ENCODE measurements at places on chromosomes 16 and 17.

- peak; percentile 40 for DNase-seq
These were observed 668 bp downstream of the MMP15 start for GRCh38 chr16:58026139-58026704.

DNA sequence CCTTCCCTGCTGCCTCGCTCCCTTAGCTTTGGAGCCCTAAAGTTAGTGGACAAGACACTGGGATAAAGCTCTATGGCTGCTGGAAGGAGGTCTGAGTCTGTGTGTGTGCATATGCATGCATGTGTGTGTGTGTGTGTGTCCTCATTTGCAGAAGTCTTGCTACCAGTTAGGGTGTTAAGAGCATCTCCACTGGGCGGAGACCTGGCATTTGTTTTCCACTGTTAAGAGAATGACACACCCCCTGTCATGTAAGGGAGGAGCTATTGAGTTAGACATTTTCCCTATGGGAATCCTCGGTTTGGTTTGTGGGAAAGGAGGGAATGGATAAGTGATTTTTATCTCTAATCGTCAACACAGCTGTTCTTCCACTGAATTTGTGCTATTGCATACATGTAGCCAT, 24.8 kb upstream of the ARHGAP23 start:
- DNase-seq: peak; percentile 43

DNA sequence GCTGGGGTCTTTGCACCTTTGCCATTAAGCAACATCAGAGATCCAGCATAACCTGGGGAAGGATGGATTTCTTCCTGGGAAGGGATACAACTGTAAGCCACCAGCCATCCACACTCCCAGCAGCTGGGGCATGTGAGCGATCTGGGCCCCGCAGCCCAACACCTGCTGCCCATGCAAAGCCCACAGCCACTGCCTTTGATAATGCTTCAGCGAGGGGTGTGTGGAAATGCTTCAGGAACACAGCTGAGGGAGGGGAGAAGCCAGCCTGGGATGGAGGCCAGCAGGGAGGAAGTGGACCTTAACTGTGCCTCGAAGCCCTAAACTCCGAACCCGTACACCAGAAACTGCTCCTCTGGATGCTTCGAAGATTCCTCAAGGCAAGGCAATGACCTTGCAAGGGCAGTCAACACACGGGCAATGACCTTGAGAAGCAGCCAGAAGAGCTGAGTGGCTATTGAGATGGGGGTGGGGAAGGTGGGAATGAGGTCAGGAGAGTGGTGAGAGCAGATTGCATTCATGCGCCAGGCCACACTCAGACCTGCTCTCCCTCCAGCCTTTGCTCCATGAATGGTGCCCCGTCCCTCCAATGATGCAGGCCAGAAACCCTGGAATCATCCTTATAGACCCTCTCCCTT, 49.1 kb downstream of the KATNIP start:
- DNase-seq: no peak

DNA sequence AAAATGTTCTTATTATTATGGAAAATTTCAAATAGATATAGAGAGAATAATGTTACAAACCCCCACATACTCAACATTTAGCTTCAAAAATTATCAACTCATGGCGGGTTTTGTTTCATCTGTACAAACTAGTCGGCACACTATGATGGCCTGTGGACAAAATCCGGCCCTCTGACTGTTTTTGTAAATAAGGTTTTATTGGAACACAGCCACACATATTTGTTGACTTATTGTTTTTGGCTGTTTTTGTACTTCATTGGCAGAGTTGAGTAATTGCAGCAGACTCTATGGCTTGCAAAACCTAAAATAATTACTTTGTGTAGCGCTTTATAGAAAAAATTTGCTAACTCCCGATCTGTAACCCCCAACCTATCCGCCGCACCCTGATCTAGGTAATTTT, 41.4 kb upstream of the CLEC18A start:
- no peak for DNase-seq

DNA sequence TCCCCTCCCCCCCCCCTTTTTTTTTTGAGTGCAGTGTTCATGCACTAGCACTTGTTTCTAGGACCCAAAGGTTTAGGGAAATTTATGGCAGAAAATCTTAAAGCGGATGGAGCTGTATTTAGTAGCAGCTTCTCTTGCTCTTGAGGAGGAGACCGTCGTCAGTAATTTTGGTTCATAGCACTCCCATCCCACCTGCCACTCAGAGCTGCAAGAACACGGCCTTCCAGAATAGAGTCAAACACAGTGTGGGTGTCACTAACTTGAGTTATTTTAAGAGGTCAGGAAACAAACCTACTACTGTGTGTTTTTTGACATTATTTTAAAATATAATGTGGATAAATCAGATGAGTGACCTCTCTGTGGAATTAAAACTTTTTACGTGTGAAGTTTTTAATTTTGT, 37.3 kb downstream of the SEC14L1 start:
- no peak for DNase-seq

- no peak for DNase-seq
These were observed 212.0 kb downstream of the GRIN2A start for GRCh38 chr16:9970244-9970643.

- no peak for DNase-seq
These were observed 57.7 kb downstream of the GTF3C1 start for GRCh38 chr16:27491894-27492587.

DNA sequence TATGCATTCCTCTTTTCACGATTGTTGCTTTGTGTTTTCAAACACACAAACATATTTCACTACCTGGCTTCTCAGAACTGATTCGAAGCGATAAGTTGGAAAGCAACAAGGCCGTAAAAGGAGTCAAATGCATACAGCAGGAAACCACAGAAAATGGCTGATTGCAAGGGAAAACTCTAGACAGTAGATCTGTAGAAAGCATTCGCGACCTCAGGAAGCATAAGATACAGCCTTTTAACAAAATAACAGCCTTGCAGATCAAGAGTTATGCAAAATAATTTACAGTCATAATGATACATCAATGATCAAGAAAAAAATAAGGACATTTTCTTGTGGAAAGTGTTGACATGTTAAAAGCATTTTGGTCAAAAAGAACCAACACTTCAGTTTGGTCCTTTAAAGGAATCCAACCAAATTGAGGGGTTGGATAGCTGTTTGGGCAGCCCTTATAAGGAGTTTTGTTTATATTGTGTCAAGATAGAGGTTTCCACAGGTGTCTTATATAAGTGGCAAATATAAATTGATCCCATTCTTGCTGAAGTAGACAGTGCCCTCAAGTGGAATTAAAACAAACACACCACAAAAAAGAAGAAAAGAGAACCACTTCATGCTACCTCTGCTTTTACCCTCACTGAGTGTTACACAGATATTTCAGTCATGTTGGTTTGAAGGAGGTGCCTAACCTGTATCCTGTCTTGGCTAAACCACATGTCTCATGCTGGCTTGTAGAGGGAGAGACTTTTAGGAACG, 5.5 kb downstream of the CYLD start:
- peak; percentile 55 for DNase-seq

DNA sequence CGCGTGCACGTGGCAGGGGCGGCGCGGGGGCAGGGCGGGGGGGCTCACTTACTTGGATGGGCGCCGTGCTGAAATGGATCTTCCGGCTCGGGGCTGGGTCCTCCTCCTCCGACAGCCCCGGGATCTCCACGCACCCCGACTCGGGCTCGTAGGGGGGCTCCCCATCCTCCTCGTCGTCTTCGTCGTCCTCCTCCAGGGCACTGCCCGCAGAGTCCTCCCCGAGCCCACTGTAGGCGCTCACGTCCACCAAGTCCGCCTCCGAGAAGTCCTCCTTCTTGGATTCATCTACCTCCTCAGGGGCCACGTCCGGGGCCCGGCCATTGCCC, 1.4 kb downstream of the PPP1R9B start:
- DNase-seq: no peak

DNA sequence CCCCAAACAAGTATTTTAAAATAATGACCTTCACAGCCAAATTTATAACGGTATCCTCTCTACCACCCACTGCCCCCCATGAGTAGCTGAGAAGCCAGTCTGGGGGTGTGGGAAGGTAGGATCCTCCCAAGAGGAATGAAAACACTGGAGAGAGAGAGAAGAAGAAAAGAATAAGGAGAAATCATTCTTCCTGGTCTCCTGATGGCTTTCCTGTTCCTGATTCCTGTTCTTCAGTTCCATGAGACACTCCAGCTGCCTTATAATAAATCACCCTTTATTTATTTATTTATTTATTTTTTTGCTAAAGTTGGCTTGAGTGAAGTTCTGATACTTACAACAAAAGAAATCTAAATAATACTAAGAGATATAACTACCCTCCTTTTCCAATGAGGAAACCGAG, 56.4 kb upstream of the FAM20A start:
- DNase-seq: no peak

GRCh38 chr16:57948027-57948426, 22.9 kb downstream of the CNGB1 start:
- DNase-seq: no peak

- DNase-seq: no peak
These were observed 39.9 kb downstream of the MSI2 start for GRCh38 chr17:57296231-57296630.

DNA sequence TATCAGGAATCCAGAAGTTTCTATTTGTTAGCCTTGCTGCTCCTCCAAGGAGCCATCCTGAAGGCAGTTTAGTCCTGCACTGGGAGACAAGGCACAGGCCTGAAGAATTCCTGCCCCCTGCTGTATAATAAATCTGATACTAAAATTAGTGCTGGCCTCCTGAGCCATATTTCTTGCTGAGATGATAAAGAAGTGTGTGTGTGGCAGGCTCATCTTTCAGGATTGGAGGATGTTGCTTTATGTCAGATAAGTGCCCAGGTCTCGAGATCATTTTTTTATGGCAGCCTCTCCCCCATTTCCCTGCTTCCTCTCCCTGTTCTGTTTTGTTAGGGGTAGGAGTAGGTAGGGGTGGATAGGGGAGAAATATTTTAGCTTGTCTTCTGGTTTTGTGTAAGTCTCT, 26.0 kb downstream of the MSI2 start:
- DNase-seq: peak; percentile 36

DNA sequence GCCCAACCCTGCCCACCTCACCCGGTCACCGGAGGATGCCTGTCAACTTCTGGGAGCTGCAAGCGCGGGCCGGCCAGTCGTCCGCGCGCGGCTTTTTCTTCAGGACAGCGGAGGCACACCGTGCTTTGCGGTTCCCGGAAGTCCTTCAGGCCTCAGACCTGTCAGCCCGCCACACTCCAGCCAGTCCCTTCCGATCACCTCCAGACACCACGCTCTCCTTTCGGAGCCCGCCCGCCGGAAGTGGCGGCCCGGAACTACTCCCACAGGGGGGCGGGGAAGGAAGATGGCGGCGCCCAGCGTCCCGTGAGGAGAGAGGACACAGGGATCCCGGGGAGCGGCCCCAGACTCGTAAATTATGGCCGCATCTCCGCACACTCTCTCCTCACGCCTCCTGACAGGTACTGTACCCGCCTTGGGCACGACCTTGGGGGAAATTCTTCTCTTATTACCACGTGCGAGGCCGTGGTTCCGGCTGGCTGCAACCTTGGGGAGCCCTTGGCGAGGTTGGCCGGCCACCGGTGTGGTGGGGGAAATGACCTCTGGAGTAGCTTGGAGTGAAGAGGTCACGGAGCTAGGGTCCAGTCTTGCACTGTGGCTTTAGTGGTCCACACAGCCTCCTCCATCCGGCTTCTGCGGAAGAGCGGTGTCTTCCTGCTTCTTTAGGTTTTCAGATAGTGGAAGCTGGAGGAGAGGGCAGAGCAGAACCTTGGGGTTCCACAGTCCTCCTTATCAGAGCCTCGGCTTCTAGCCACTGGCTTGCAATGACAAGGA, at the start of gene COX10:
Gene COX10 (plus strand): TSS at position 254 of the 771 bp plus-strand sequence. CDS start 102 bp downstream, at position 356.
- peak; percentile 76 for DNase-seq

- no peak for DNase-seq
These were observed 60.2 kb upstream of the ZKSCAN2 start for GRCh38 chr16:25317732-25318316.

DNA sequence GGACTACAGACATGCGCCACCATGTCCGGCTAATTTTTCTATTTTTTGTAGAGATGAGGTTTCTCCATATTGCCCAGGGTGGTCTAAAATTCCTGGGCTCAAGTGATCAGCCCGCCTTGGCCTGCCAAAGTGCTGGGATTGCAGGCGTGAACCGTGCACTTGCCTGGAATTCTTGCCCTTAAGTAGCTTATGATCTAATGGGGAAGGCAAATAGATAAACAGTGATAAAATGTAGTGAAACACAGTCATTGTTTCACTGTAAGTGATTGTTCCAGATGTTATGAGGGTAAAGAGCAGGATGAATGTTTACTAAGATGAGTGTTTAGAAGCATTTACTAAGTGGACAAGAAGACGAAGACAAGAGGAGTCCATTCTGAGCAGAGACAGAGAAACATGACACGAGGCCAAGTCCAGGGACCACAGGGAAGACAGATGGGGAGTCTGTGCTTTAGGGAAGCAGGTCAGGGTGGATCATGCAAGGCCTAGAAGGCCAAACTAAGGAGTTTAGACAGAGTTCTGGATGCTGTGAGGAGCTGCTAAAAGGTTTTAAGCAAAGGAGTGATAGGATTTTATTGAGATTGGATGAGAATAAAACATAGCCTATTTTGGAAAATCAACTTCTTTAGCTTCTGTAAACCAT, 36.9 kb downstream of the YPEL2 start:
- no peak for DNase-seq

- DNase-seq: no peak
These were observed 160.6 kb downstream of the IRX3 start for GRCh38 chr16:54125751-54126655.

- DNase-seq: no peak
These were observed 6.2 kb upstream of the TMEM94 start for GRCh38 chr17:75450270-75450669.

GRCh38 chr16:30637944-30638343, 12.8 kb upstream of the PRR14 start:
- DNase-seq: peak; percentile 71

- DNase-seq: no peak
These were observed 42.2 kb downstream of the NDEL1 start for GRCh38 chr17:8477715-8478441.

GRCh38 chr17:17712268-17712924, 31.1 kb downstream of the RAI1 start:
- peak; percentile 91 for DNase-seq

GRCh38 chr16:81551151-81551808, 106.7 kb downstream of the CMIP start:
- DNase-seq: peak; percentile 56

GRCh38 chr16:78277321-78278055, 178.0 kb downstream of the WWOX start:
- DNase-seq: no peak

DNA sequence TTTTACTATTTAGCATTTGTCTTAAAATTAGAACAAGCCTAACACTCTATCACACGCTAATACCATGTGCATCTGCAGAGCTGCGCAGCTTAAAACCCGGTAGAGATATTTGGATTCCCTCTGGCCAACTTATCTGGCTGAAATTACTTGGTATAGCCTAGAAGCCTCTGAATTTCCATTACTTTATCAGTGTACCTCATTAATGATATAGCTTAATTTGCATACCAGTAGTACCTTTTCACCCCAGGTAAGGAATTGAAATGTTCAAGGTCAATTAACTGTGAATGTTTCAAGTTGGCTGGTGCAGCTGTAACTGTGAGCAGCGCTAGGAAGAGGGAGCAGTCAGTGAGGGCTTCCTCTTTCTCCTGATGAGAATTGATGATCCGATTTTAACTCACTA, 74.2 kb downstream of the CNTNAP4 start:
- DNase-seq: no peak

GRCh38 chr17:259341-259976, 78.0 kb upstream of the DOC2B start:
- DNase-seq: no peak

Data from choroid plexus epithelial cell (primary cell).